ENCODE measurements at places on chromosomes 2 and 18. TPM values are rescaled to one million over a fixed set of nuclear protein-coding genes. Genes with fewer than 3 reads are reported as not detected.
A peak's percentile ranks its signal among the peaks of the same experiment; 100 is the strongest.

The REG3A gene
- not detected for polyA plus RNA-seq

The MAPRE3 gene
- polyA plus RNA-seq, result 6.7 TPM

The ZNF396 gene
- 0.28 TPM for polyA plus RNA-seq

The RAB6D gene
- polyA plus RNA-seq, result 0.01 TPM

The SERPINB3 gene
- polyA plus RNA-seq, result not detected

The TPGS2 gene
- 232 TPM for polyA plus RNA-seq

The COLEC11 gene
- 0.19 TPM for polyA plus RNA-seq

The ADGRF3 gene
- 0.21 TPM for polyA plus RNA-seq

The TLK1 gene
- polyA plus RNA-seq, result 4.1 TPM

GRCh38 chr18:12843420-12844350 lies 40.4 kb downstream of the PTPN2 start:
- no peak for DNase-seq

GRCh38 chr2:234218266-234219045 lies 168.0 kb downstream of the SPP2 start:
- no peak for DNase-seq

DNA sequence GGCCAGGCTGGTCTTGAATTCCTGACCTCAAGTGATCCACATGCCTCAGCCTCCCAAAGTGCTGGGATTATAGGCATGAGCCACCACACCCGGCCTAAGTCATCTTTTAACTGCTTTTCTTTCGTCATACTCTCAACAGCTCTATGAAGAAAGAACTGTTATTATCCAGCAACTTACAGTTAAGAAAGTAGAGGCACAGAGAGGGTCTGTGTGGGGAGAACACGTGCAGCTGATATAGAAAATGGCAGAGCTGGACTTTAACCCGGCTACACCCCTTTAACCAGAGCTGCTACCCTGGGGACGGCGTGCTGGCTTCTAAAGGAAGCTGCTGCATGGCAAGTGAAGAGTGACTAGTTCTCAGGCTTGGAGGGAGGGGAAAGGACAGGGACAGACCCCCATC lies 25.5 kb downstream of the IGFBP2 start:
- no peak for DNase-seq

- DNase-seq, result no peak
Observed at GRCh38 chr2:158211502-158211901, 109.8 kb downstream of the UPP2 start.

DNA sequence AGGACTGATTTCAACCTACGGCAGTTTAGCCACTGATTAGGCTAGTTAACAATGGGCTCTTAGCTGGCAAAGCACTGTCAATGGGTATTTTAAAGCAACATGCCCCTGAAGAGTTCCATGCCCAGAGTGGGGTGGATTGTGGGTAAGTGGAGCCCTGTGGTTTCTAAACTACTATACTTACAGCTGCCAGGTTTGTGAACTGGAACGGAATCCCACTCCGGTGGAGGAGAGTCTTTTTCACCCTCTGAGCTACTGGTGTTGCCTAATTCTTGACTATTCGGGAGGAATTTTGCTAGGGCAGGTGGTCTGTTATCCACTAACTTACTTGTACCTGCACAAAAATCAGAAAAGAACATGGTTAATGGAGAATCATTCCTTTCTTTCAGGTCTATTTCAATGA lies 52.6 kb downstream of the ZAP70 start:
- DNase-seq, result no peak

DNA sequence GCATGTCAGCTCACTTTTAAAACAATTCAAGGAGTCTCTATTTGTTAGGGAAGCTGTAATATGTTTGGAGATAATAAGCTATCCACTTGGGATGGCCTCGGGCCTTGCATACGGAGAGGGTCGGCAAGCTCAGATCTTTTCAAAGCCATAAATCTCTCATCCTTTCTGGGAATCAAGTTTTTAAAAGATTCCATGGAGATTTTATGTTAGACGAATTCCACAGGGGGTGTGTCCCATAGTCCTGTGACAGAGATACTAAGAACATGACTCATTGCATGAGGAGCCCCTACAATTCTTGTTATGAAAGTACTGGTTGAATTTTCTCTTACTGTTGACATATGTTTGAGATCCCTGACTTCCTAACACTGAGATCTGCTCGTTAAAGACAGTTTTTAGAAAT lies 108.7 kb downstream of the FEZ2 start:
- peak; percentile 50 for DNase-seq

DNA sequence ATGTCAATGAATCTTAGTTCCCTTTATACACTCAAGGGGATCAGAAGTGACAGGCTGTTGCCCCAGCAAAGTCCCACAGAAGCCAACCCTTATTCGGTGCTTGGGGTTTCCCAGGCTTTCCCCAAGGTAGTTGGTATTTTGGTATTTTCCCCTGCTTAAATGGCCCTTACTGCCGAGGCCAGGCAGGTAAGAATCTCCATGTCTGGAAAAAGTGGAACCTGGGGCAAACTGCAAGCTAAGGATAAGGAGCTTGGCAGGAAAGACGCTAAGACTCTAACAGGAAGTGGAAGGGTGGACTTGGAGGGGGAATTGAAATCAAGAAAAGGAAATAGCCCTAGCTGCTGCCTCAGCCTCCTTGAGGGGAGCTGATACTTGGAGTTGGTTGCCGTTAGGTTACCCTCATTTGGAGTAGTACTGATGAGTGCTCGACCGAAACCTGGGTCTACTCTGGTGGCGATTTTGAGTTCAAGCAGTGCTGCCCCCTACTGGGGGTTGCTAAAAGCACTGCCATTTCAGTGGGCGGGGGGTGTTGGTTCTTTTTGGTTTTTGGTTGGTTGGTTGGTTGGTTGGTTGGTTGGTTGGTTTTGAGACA lies 3.3 kb upstream of the GPBAR1 start:
- DNase-seq, result peak; percentile 24

DNA sequence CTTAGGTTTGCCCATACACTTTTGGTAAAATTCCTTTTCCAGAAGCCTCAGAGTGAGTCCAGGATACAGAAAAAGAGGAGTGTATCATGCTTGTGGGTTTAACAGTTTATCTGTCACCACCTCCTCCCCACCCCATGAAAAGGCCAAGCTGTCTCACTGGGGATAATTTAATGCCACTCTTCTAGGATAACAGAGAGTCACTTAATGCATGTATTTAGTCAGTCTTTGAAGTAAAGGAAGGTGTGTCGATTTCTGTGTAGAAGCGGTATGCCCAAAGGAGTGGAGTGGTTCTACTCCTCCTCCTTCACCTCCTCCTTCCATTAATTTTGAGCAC lies 116.4 kb downstream of the QPCT start:
- no peak for DNase-seq

- DNase-seq, result no peak
Observed at GRCh38 chr2:144146876-144147275, 373.0 kb downstream of the ZEB2 start.

DNA sequence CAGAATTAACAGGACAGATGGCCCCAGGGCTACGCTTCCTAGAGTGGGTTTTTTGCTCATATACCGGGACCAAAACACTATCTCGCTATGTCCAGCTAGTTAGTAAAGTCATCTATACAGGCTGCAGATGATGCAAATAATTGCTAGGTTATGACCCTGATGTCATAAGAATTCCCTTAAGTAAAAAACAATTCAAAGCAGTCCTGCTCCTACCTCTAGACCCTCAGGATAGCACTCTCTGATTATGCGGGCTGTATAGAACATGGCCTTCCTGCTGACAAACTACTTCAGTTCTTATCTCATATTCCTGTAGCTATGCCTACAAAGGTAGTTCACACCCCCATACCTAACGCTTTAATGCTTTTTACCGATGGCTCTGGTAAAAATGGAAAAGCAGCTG lies 13.2 kb downstream of the DYNAP start:
- DNase-seq, result no peak

GRCh38 chr2:67917332-67918054 lies 145.3 kb downstream of the C1D start:
- peak; percentile 90 for DNase-seq

DNA sequence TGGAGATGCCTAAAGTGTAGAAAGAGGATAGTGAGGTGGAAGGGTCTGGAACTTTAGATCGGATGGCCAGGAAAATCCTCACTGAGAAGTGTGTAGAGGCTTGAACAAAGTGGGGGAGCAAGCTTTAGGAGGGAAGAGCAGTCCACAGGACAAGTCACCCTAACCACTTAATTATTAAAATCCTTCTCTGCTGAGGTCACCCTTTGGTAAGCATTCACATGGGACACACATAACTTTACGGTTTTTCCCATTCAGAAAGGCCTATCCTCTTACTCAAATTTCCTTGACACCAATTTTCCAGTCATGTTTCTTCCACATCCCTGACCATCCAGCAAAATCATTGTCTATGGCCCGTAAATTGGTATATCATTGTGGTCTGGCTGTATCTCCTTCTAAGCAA lies 31.0 kb upstream of the ZEB2 start:
- DNase-seq, result no peak

GRCh38 chr2:24617424-24617823 lies 126.4 kb downstream of the NCOA1 start:
- DNase-seq, result no peak

- DNase-seq, result no peak
Observed at GRCh38 chr18:71238974-71239624, 950.3 kb downstream of the SOCS6 start.

GRCh38 chr2:181058378-181059269 lies 78.2 kb downstream of the UBE2E3 start:
- DNase-seq, result peak; percentile 53

DNA sequence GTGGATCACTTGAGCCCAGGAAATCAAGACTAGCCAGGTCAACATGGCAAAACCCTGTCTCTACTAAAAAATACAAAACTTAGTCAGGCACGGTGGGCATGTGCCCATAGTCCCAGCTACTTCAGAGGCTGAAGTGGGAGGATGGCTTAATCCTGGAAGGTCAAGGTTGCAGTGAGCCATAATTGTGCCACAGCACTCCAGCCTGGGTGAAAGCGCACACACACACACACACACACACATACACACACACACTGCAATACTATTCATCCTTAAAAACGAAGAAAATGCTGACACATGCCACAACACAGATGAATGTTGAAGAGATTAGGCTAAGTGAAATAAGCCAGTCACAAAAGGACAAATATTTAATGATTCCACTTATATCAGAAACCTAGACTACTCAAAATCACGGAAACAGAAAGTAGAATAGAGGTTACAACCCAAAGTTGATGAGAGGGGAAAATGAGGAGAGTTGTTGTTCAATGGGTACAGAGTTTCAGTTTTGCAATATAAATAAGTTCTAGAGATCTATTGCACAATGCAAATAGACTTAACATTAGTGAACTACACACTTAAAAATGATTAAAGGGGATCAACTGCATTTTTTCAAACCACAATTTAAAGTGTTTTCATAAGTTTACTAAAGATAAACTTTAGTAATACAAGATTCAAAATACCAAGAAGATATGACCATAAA lies 114.5 kb downstream of the USP34 start:
- no peak for DNase-seq

DNA sequence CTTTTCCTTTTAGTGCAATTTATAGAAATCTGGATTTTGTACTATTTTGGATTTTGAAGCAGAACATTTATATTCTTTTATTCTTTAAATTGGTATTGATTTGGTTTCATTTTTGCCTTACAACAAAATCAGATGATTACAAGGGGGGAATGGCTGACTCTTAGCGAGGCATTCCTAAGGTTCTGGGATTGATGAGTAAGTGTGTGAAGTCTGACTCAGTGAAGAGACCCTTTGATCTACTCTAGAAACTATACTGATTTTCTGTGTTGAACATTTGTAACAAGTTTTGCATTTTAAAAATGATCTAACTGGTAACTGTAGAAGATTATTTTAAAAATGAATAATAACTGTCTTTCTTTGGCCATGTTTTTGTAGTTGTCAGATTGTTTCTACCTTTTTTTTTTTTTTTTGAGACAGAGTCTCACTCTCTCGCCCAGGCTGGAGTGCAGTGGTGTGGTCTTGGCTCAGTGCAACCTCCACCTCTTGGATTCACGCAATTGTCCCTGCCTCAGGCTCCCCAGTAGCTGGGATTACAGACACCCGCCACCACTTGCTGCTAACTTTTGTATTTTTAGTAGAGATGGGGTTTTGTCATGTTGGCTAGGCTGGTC lies 48.7 kb downstream of the TTC39C start:
- DNase-seq, result no peak

DNA sequence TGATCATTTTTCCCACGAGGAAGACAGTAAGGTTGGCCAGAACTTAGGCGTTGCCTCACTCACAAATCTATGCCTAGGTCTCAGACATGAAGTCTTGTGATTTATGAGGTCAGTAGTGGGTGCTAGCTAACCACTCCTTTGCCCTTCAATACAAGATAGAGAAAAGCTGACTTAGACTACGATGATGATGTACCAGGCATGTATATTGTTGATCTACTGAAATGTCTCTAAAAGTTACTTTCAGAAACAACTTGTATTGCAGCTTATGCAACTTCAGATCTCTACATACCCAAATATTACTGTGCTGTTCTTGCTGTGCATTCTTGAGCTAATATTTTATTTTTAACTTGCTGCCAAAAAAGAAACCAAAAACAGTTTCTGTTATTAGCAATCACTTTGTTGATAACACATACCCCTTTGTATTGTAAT lies 30.6 kb downstream of the MAPRE2 start:
- peak; percentile 41 for DNase-seq

DNA sequence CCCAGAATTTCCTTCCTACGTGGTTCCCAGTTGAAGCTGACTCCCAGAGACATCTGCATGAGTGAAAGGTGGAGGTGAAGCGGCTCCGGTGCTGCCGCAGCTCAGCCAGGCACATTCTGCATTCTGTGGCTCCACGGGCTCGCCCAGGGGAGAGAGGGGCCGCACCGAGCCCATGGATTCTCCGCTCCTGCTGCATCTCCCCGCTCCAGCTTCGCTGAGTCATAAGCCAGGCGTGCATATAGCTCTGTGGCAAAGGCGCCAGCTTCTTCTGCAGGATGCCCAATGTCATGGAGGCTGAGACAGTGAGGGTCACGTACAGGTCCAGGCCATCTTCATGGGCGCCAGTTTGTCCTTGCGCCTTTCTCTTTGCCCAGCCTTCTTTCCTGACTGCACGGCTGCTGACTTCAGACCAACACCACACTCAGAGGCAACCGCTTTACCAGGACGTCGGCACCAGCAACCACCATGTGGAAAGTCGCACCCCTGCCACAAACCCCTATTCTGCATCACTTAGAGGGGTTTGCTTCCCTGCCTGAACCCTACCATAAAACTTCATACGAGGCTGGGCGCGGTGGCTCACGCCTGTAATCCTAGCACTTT lies 215.7 kb downstream of the MGAT5 start:
- DNase-seq, result no peak

- no peak for DNase-seq
Observed at GRCh38 chr2:134194519-134194918, 59.4 kb upstream of the MGAT5 start.

DNA sequence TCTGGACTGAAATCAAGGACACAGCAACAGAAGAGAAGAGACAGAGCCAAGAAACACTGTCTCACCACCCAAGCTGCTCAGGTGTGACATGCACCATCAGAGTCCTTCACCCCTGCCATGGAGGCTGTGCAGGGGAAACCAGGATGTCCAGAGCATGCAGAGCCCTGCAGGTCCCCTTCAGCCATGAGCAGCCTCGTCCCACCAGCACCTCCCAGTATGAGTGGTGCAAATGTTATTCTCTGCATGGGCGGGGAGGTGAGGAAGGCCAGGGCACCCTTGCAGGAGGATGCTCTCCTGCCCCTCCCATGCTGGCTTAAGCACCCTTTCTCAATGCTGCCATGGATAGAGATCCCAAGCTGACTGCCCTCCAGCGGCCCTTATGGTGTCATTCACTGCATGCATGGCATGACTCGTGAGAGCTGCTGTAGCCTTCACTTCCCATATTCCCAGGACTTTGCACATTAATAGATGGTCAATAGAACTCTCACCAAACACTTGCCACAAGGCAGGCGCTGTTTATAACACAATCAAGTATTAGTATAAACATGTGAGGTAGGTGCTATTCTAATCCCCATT lies 171.0 kb downstream of the ANAPC1 start:
- no peak for DNase-seq
